ENCODE measurements at places on chromosomes 12 and 14. TPM values are rescaled to one million over a fixed set of nuclear protein-coding genes. Genes with fewer than 3 reads are reported as not detected.

DNA sequence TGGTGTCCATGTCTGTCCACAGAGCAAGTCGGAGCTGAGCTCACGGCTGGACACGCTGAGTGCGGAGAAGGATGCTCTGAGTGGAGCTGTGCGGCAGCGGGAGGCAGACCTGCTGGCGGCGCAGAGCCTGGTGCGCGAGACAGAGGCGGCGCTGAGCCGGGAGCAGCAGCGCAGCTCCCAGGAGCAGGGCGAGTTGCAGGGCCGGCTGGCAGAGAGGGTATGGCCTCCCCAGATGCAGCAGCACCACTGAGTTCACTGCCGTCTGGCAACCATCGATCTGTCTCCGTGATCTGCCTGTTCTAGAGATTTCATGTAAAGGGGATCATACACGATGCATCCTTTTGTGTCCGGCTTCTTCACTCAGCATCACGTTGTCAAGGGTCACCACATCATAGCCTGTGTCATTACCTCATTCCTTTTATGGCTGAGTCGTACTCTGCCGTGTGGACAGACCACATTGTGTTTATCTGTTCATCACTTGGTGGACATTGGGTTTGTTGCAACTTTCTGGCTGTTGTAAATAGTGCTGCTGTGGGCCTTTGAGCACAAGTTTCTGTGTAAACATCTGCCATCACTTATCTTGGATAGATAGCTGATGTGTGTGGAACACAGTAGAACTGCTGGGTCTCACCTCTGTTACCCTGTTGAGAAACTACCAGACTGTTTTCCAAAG lies 21.9 kb downstream of the HIP1R start:
- no peaks in the 10 kb centered on the region for H3K4me1 ChIP-seq
- H3K36me3 ChIP-seq = peaks cover 1% of the 10 kb centered on the region
- H3K27ac ChIP-seq = no peak overlapping the region
- H3K4me3 ChIP-seq = no peak overlapping the region
- H3K27me3 ChIP-seq = no peaks in the 10 kb centered on the region

LIN52 gene
- 20.1 TPM for total RNA-seq

DNA sequence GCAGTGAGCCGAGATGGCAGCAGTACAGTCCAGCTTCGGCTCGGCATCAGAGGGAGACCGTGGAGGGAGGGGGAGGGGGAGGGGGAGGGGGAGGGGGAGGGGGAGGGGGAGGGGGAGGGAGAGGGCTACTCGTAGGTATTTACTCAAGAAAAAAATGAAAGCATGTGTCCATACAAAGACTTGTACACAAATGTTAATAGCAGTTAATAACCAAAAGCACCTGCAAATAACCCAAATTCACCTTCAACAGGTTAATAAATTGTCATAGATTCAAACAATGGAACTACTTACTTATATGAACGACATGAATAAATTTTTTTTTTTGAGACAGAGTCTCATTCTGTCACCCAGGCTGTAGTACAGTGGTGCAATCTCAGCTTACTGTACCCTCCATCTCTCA lies 152.4 kb downstream of the BRMS1L start:
- H3K4me1 ChIP-seq = no peaks in the 10 kb centered on the region
- no peak overlapping the region for H3K4me3 ChIP-seq
- no peak overlapping the region for H3K27ac ChIP-seq
- DNase-seq = no peak

GRCh38 chr14:55347040-55347439 lies 64.6 kb downstream of the ATG14 start:
- no peak overlapping the region for H3K4me3 ChIP-seq
- DNase-seq = no peak
- peaks cover 13% of the 10 kb centered on the region for H3K36me3 ChIP-seq
- H3K27me3 ChIP-seq = no peaks in the 10 kb centered on the region

- no peaks in the 10 kb centered on the region for H3K36me3 ChIP-seq
- H3K27me3 ChIP-seq = peaks cover 24% of the 10 kb centered on the region
- H3K27ac ChIP-seq = no peak overlapping the region
- no peak overlapping the region for H3K4me3 ChIP-seq
- H3K4me1 ChIP-seq = no peaks in the 10 kb centered on the region
Measured at GRCh38 chr12:12294215-12295005, 27.6 kb upstream of the LRP6 start.

RBP5 gene
- total RNA-seq = 0.87 TPM

ACSS3 gene
- not detected for total RNA-seq

DNA sequence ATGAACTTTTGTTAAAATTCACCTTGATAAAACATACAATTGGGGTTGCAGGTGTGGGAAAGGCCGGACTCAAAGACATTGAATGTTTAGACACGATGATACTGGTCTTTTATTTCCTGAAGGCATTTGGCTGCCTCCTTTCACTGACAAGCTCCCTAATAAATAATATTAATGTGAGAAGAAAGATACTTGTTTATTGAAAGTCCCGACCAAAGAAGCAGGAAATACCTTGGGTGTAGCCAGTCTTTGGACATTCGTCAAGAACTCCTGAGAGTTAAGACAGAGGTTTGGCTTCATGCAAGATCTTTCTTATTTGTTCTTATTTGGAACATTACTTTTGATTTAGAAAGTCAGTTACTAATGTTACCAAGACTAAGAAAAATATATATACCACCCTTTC lies 1133.8 kb upstream of the SEL1L start:
- no peaks in the 10 kb centered on the region for H3K36me3 ChIP-seq
- no peak for DNase-seq
- H3K27ac ChIP-seq = no peak overlapping the region
- H3K4me1 ChIP-seq = no peaks in the 10 kb centered on the region
- H3K4me3 ChIP-seq = no peak overlapping the region
- no peaks in the 10 kb centered on the region for H3K27me3 ChIP-seq

DNA sequence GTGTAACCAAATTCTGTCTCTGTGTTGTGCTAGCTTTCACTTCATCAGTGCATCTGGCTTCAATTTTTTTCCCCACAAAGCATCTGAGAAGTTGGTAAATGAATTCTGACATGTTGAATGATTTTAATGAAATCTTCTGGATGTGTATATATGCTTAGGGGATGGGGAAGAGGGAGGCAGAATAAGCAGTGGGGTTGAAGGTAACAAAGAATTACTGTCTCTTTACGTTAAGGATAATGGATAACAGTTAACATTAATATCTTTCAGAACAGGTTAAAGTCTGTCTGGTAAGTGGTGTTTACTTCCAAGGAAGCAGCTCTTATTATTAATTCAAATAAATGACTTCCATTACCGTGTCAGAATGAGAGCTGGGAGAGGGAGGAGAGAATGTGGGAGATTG lies 261.7 kb downstream of the ERC1 start:
- DNase-seq = no peak
- H3K27ac ChIP-seq = no peak overlapping the region
- H3K36me3 ChIP-seq = peaks cover 1% of the 10 kb centered on the region
- no peaks in the 10 kb centered on the region for H3K4me1 ChIP-seq

HOXC13 gene
- total RNA-seq = not detected

DNA sequence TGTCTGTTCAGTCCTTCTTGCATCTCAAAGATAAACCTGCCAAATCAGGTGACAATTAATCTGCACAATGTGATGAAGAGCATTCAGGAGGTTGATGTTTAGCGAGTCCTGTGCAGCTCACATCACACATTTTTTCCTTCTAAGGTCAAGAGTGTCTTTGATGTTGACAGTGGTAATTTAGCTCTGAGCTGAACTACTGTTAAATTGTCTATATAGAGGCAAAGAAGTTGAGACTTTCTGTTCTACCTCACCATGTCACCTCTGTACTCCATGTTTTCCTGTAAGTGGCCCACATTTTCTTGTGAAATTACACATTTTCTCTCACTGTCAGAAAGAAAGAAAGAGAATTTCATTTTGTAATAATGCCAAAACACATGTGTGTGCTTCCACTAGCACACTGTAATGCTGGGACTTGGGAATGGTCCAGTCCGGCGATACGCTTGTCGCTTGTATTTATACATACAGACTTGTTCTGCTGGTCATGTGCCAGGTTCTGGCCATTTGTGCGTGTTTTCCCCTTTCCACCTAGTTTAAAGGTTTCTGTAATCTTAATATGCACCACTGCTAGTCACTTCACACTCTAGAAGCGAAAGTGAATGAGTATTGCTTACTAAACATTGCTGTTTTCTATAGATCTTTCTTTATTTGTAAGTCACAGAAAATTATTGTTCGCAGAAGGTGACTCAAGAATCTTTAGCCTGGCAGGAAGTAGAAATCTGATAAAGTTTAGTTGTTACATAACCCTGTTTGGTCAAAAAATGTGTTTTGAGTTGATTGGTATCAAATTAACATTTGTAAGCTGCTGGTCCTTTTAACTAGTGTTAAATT lies 328.9 kb downstream of the TMTC2 start:
- no peak for DNase-seq
- H3K36me3 ChIP-seq = peaks cover 4% of the 10 kb centered on the region
- H3K4me1 ChIP-seq = no peaks in the 10 kb centered on the region
- H3K27me3 ChIP-seq = no peaks in the 10 kb centered on the region

DNA sequence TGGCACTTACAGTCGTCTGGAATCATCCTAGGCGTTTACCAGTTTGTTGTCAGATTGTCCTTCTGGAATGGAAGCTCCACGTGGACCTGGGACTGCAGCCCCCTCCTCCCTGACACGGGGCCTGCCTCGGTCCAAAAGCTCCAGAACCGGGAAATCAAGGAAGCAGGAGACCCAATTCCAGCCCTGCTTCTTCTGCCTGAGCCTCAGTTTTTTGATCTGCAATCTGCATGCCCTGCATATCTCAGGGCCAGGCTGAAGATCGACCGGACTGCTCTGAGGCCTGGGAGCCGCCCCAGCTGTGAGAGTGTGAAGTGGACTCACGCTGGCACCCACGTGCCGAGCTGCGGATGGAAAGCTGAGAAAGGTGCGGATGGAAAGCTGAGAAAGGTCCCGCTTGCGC lies 98.6 kb downstream of the SETD3 start:
- peaks cover 3% of the 10 kb centered on the region for H3K4me1 ChIP-seq
- DNase-seq = no peak
- no peak overlapping the region for H3K27ac ChIP-seq
- no peak overlapping the region for H3K4me3 ChIP-seq
- peaks cover 21% of the 10 kb centered on the region for H3K27me3 ChIP-seq

DNA sequence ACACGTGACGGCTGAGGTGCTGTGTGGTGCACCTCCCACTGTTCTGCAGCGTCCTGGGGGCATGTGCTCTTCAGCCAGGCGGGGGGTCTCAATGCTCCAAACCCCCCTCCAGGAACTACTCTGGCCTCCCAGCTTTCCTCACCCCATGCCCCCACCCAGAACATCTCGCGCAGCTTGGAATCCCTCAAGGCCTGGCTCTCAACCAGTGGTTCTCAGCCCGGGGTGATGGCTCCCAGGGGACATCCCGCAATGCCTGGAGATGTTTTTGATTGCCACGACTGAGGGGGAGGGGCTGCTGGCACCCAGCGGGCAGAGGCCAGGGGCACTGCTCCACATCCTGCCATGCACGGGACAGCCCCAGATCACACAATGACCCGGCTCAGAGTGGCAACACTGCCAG lies 78.9 kb upstream of the DICER1 start:
- H3K27ac ChIP-seq = no peak overlapping the region
- H3K27me3 ChIP-seq = no peaks in the 10 kb centered on the region
- H3K4me1 ChIP-seq = no peaks in the 10 kb centered on the region
- H3K4me3 ChIP-seq = no peak overlapping the region
- no peaks in the 10 kb centered on the region for H3K36me3 ChIP-seq

PTPRQ gene
- total RNA-seq = not detected

GRCh38 chr14:36020120-36021029 lies 156.1 kb downstream of the PTCSC3 start:
- H3K4me3 ChIP-seq = no peak overlapping the region
- peaks cover 2% of the 10 kb centered on the region for H3K36me3 ChIP-seq
- H3K27ac ChIP-seq = no peak overlapping the region
- DNase-seq = no peak
- peaks cover 23% of the 10 kb centered on the region for H3K4me1 ChIP-seq
- no peaks in the 10 kb centered on the region for H3K27me3 ChIP-seq

GRCh38 chr12:113196990-113197389 lies 11.5 kb downstream of the RITA1 start:
- peak; percentile 81 for DNase-seq
- no peaks in the 10 kb centered on the region for H3K27me3 ChIP-seq
- H3K4me3 ChIP-seq = no peak overlapping the region
- H3K36me3 ChIP-seq = peaks cover 4% of the 10 kb centered on the region
- no peak overlapping the region for H3K27ac ChIP-seq

GRCh38 chr14:101202627-101203404 lies 299.3 kb upstream of the RTL1 start:
- H3K4me1 ChIP-seq = no peaks in the 10 kb centered on the region
- H3K4me3 ChIP-seq = no peak overlapping the region
- DNase-seq = peak; percentile 11
- H3K36me3 ChIP-seq = no peaks in the 10 kb centered on the region

GRCh38 chr14:21867541-21867940 lies 193.9 kb upstream of the OR4E1 start:
- no peaks in the 10 kb centered on the region for H3K27me3 ChIP-seq
- H3K4me1 ChIP-seq = peaks cover 17% of the 10 kb centered on the region
- peak overlapping the region; percentile 52 for H3K27ac ChIP-seq
- no peaks in the 10 kb centered on the region for H3K36me3 ChIP-seq
